ENCODE measurements at places on chromosomes 2 and 18.

- DNase-seq = no peak
These were observed 189.0 kb upstream of the SMAD7 start for GRCh38 chr18:49139766-49140165.

- no peak for DNase-seq
These were observed 6.9 kb downstream of the MBD5 start for GRCh38 chr2:148027822-148028221.

- DNase-seq = no peak
These were observed 33.8 kb upstream of the POLE4 start for GRCh38 chr2:74924463-74925265.

DNA sequence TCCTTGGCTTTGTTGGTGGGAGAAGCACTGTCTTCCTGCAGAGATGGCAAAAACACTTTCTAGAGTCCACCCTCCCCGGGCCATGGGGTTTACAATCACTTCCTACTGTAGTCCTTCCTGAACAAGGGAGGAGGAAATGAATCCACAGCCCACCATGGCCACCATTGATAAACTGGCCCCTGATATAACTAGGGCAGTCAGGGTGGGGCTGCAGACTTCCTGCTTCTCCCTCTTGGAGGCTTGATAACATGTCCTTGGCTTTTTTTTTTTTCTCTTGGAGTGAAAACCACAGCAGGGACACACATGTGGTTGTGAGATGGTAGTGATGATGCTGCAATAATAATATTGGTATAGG is 437.8 kb downstream of the ZNF521 start:
- DNase-seq = no peak

DNA sequence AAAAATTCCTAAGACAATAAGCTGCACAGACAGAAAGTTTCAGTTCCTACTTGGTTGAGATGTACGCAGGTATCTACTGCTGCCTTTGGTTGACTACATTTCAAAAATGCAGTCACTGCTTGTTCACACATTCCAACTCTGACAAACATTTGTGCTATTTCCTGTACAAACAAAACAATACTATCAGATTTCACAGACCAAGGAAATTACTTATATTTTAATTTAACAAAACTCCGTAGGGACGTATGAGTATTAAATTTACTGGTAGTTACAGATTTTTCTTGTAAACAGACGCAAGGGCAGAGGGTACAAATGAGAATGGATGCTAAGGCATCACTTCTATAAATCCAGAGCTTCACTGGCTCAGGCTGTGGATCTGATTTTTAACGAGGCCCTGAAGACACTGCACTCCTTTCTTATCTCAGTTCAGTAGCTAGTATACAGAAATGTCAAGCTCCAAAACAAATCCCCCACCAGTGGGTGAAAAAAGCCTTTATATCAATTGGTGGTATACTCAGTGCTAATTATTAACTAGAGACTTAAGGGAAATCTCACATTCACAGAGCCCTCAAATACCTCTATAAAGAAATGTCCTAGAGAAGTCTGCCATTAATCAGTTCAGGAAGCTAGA is 31.7 kb upstream of the TTC32 start:
- no peak for DNase-seq

GRCh38 chr2:61016392-61017002 is 1.0 kb upstream of the PEX13 start:
- DNase-seq = no peak

DNA sequence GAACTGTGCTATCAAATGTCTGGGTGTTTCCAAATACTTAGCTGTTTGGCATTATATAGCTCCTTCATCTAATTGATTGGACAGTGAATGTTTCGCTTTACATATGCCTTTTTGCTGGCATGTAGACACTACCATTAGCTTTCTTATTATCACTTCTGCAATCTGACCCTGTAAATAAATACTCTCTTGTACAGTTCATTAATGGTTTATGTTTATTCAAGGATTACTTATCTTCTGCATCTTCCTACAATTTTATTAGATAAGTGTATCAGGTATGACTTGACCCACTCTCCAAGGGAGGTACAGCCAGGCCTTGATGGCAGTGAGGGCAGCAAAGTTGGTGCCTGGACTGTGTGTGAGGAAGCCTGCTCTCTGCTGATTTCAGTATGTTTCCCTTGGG is 614.1 kb upstream of the SETBP1 start:
- DNase-seq = no peak

- DNase-seq = no peak
These were observed 90.2 kb upstream of the TMEM18 start for GRCh38 chr2:767440-767839.

GRCh38 chr2:205405194-205405593 is 277.1 kb upstream of the NRP2 start:
- DNase-seq = no peak

- DNase-seq = no peak
These were observed 85.7 kb downstream of the METTL8 start for GRCh38 chr2:171348056-171348455.

DNA sequence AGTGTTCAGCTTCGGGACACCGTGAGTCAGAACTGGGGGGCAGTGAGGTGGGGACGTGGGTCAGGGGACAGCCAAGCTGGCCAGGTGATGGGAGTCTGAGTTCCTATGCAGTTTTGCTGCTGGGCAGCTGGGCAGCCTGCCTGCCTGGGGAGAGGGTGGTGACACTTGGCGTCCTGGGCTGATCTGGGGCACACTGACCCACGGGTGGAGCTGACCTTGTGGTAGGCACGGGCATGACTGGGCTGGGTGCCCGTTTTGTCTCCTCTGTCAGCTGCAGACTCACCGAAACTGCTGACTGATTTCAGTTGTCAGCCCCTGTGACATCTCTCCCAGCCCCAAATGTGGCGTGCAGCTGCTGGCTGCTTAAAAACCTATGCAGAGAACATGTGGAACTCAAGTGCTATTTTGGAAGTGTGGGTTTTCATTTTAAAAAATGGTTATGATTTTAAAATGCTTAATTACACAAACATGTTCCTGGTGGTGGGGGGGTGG is 32.6 kb upstream of the E2F6 start:
- DNase-seq = no peak

DNA sequence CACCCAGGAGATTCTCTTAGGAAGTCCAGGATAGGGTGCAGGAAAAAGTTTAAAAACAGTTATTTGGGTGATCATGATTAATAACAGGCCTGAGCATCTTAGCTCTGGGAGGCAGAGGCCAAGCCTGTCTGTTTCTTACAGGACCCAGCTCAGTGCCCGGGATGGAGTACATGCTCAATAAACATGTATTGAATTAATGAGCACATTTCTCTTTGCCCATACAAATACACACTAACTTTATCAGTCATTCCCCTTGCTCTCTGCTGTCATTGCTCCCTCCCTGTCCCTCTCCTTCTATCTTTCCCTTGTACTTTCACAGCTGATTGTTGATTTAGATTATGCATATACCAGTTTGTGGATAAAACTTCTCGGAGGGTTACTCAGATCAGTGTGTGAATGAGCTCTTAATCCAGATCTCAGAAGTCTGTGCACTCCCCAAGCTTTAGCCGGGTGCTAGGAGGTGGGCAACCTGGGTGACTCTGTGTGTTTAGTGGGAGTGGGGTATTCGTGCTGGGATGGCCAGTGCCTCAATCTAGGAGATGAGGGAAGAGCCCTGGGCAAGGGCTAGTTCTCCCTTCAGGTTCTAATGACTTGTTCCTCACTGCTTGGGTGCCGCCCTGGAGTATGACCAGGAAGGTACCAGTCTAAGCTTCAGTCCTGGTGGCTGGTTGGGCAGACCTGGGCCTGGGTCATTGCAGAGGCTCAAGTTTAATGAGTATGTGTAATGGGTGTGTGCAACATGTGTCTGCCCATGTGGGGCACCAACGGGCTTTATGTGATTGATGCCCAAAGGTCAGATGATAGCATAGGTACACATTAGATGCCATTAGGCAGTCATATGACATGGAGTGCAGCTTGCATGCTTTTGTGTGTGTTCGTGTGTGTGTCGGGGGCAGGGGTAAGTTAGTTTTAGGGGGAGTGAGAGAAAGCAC is 10.6 kb downstream of the EMX1 start:
- no peak for DNase-seq

- DNase-seq = no peak
These were observed 766.2 kb upstream of the TMEFF2 start for GRCh38 chr2:192960945-192961344.

DNA sequence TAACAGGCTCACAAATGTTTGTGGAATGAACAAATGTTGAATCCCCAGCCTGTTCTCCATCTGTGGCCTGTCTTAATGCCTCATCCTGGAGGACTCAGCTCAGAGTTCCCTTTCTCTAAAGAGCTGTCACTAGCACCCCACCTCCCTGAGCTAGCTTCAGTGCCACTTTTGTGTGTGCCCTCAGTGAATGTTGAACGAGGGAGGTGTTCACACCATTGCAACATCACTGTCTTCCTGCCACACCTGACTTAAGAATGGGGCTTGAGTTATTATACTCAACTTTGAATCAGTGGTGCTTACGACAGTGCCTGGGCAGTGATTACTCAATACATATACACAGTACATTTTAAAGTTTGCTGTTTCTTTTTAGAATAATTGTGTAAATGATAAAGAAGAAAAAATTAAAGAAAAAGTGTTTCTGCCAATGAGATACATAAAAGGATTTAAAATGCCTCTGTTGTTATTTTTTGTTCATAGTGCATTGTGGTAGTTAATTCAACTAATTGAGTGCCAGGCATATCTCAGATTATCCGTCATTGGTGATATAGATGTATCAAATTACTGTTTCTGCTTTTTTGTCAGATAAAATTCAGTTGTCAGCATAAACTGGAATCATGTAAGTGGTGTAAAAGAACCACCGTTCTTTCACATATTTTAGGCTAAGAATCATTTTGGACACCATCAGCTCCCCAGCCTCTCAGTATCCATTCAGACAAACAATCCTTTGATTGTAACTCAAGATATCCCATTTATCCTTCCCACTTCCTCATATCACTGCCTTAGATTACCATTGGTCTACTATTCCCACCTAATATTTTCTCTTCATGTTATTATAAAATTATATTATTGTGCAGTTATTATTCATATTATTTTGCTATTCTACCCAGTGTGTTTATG is 304.7 kb downstream of the PTPRM start:
- DNase-seq = no peak

DNA sequence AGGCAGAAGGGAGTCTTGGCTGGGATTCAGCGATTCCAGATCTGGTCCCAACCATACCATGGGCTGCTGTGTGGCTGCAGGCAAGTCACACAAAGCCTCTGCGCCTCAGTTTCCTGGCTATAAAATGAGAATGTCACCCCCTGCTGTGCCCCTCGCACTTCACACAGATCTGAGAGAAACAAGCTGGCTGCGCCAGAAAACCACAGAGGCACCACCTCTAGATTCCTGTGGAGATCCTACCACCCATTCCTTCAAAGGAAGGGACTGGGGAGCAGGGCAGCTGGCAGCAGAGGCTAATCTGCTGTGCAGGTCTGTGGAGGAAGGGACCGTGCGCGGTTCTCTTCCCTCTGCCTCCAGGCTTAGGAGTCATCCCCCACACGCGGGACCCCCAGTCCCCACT is 19.8 kb downstream of the NEURL3 start:
- no peak for DNase-seq

DNA sequence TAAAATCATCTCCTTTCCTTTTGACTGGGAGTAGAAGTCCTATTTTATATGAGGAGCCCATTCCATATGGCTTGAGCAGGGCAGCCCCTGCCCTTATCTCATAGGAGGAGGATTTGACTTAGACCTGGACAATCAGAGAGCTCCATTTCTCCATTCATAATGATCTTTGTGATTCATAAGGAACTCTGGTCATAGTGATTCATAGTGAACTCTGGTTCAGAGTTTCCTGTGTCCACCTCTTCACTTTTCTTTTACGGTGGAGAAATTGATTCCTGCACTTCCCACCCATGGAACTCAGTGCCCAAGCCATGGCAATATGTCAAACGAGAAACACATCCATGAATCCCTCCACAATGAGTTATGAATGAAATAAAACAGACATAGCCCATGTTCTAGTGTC is 12.8 kb upstream of the MYO3B start:
- no peak for DNase-seq

GRCh38 chr2:205043285-205043684 is 498.0 kb downstream of the PARD3B start:
- DNase-seq = no peak

DNA sequence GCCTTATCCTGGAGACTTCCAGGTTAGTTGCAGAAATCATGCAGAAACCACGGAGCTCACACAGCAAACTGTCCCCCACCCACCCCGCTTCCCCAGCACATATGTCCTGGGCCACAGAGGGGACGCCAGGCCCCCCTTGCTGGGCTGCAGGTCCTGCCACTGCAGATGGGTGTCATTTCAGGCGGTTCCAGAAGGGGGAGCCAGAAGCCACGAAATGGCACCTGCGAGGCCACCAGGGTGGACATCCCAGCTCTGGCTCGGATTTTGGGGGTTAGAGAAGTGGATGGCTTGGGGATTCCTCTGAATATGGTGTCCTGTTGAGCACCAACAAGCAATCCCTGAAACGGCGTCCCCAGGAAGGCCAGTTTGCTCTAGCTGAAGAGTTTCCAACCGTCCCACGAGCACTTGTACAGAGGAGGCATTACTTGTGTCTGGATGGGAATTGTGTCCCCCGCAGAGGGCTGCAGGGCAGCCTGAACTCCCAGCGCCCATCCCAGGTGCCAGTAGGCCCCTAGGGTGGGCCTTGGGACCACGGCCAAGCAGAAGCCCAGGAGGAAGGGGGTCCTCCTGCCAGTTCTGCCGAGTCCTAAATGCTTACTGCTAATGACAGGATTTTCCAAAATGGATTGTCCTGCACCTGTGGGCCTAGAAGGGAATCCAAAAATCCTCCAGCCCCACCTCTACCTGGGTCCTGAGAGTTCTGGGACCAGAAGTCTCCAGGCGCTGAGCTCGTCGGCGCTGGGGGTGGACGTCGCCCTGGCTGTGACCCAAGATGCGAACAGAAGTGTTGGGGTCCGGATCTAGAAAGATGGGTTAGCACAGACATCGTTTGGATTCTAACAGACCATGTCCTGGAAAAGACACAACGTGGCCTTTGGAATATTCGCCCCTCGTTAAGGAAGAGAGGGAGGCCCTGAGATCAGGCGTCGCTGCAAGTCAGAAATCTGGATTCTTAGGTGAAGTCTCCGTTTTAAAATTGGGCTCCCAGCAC is 14.6 kb upstream of the NFATC1 start:
- no peak for DNase-seq

DNA sequence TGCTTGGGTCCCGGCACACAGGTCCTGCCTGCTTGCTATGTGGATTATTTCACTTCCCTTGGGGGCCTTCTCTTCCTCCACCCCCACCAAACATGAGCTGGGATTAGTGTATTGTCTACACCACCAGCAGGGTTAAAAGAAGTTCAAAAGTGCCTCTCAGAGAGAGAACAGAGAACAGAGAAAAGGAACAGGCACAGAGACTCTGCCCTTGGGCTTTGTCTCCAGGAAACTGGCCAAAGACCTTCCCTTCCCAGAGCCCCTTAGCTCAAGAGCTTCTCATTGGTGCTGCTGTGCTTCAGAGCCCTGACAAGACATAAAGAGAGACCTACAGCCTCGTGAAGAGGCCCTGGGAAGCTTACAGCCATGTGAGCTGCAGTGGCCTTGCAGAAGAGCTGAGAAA is 7.1 kb upstream of the FIGLA start:
- DNase-seq = no peak

Data from HCT116 (cell line).